ENCODE measurements at places on chromosomes 11 and 22.

DNA sequence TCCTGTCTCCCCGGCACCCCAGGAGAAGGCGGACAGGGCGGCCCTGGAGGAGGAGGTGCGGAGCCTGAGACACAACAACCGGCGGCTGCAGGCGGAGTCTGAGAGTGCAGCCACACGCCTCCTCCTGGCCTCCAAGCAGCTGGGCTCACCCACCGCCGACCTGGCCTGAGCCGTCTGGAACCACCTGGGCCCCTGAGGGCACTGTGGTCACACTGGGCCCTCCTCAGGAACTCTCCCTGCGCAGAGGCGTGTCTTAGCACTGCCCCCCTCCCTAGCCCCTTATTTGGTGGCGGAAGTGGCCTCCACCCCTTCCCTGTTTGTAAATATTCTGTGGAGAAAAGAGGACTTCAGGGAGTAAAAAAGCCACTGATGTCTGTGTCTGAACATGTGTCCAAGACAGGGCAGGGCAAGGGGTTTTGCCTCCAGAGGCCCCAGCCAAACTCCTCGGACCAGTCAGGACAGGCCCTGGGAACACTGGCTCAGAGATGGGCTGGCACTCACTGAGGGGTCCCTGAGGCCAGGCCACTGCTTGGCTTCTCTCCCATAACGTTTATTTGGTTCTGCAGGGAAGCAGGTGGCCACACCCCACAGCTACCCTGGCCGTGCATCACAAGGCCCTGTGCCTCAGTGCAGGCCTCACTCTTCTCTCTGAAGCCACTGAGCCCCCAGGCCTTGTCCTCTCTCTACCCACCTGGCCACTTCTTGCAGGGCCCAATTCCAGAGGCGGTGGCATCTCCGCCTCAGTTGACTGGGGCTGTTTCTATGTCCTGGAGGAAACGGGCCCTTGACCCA, 12.0 kb downstream of the RELA start:
- DNase-seq: no peak

GRCh38 chr11:2687782-2688191, 12.0 kb downstream of the KCNQ1OT1 start:
- DNase-seq: no peak

- no peak for DNase-seq
These were observed 364.4 kb upstream of the LUZP2 start for GRCh38 chr11:24132471-24132870.

DNA sequence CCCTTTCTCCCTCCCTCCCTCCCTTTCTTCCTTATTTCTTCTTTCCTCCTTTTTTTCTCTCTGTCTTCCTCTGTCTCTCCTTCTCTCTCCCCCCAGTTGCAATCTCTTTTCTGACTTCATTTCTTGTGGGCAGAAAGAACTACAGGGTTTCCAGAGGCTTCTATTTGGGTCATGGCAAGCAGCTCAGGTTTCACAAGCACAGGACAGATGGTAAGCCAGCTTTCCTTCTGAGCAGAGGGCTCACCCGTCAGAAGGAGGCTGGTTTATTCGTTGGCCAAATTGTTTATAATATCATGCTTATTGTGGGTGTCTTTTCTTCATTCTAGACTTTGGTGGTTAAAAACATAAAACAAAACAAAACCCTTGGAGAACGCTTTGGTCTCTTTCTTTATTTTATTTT, 58.9 kb upstream of the CLMP start:
- no peak for DNase-seq

GRCh38 chr11:68839911-68840641, 1.6 kb downstream of the CPT1A start:
- DNase-seq: no peak

DNA sequence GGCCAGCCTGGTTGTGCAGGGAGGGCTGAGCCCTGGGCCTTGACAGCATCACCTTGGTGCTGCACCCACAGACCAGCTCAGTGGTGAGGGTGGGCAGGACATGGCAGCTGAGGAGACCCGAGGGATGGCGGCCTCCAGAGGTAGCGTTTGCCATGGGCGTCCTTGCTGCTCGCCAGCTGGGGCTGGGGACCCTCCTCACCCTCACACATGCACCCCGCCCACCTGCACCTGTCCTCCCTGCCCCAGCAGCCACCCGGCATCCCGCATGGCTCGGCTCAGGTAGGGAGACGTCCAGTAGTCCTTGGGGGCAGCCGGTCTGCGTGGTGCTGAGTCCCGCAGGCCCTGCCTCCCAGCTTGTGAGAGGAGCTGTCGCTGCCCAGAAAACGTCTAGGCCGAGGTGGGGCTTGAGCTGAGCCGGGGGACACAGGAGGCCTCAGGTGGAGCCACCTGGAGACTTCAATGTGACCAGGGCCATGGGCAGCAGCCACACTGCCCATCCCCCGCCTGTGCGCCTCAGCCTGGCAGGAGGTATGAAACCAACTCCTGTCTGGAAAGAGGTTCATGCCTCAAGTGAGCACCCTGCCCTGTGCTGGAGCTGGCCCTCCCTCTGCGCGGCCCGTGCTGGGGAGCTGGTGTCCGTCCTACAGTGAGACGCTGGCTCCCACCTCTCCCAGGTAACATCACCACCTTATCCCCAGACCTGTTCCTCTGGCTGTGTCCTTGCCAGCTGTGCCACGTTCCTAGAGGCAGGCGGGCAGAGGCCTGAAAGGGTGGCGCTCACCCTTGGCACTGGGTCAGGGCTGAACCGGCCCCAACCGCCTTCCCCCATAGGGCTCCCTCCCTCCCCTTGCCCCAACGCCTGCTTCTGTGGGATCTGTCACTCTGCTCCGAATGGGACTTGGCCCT, 3.3 kb upstream of the TRABD start:
- DNase-seq: no peak
